Urothelium cell line (cell line): ENCODE measurements at places on chromosomes 1 and 21.

DNA sequence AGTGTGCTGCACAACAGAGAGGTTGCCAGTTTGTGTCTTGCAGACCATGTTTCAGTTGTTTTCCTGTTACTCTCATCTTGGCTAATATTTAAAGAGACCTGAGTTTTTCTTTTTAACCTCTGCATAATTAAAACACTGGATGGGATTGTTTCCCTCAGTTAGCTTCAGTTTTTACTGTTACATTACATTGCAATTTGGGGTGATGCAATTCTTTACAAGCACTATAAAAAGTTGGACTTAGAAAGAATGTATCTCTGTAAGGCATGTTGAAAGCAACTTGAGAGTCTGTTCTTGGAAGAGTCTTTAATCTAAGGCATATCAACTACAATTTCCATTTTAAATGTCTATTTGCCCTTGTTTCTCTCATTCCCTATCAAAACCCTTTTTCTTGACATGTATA is 99.1 kb downstream of the DNM3 start:
- DNase-seq = no peak

DNA sequence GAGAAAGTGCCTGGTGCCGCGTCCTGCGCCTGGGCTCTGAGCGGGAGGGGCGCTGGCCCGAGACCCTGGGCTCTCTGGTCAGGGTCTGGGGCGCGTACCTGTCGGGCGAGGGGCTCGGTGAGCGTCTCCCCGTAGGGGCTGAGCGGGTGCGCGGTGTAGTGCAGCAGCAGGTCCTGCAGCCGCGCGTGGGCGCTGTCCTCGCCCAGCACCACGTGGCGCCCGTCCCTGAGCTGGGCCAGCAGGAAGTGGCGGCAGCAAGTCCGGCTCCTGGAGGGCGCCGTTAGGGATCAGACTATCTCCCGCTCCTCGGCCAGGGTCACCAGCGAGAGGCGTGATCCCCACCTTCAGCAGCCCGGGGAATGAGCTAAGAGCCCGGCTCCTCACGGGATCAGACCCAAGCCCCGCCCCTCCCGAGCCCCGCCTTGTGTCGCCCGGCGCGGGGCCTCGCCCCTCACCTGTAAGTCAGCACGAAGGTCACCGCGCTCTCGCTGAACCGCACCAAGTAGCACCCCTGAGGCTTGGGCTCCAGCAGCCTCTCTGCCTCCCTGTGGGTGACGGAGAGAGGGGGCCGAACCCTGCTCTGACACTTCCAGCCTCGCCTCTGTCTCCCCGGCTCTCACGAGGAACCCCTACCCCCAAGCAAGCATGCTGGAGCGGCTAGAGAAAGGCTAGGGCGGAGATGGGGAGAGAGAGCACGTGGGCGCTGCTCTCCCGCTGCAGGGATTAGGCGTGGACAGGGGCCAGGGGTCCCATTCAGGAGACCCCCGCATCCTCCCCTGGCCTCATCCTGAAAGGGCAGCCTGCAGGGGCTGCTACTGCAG is 2.7 kb downstream of the SH2D2A start:
- DNase-seq = no peak

- DNase-seq = no peak
These were observed 4.8 kb downstream of the UBQLN4 start for GRCh38 chr1:156048663-156049258.

GRCh38 chr1:7346600-7347570 is 424.2 kb upstream of the VAMP3 start:
- DNase-seq = no peak

DNA sequence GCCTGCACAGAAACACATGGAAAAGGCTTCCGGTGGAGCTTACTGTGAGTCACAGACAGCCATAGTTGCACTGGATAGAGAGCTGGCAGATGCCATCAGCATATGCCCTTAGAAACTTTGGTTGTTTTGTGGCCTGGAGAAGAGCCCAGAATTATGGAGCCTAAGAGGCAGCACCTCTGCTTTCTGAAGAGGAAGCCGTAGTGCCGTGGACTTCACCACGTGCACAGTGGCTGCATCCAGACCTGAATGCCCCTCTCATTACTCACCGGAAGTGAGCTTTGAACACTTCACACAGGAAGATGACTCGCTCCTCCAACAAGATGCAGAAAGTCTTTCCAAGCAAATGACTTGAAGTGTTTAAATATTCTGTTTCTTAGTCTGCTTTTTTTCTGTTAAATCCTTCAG is 28.4 kb downstream of the JUN start:
- peak; percentile 91 for DNase-seq

DNA sequence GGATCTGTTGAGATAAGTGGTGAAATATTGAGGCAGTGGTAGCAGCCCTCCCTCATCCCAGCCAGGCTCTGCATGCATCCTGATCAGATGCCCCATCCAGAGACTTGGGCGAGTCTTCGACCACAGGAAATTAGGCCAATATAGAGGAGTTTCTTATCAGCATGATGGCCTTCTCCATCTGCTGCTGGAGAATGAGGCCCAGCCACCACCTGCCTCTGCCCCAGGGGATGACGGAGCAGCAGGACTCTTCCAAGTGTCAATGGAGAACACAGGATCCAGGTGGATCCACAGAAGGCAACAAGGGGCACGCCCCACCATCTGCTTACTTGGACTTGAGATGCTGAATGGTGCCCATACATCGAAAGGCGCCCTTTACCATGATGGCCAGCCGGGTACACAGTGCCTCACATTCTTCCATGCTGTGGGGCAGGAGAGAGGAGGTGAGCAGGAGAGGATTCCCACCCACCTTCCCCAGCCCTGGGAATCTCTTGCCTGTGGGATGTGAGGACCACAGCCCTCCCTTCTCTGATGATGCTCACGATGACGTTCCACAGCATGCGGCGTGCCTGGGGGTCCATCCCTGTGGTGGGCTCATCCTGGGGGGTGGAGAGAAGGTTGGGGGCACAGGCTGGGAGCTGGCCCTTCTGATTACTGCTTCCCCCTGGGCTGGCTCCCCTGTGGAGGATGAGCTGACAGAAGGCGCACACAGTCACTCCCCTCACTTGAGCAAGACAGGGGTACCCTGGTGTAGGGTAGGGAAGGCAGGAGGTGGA is 91.5 kb upstream of the GCLM start:
- DNase-seq = no peak

DNA sequence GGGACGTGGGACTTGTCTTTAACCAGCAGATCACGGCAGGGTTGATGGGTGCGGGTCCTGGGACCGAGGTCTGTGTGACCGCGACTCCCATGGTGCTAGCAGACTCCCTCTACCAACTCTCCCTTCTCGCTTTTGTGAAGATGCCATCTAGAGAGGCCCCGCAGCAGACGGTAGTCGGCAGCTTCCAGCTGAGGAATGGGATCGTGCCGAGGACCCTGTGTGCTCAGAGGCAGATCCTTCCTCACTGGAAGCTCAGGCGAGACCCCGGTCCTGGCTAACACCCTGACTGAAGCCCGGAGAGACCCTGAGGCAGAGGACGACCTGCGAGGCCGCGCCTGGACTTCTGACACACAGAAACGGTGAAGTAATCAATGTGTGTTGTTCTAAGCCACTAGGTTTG is 12.5 kb upstream of the SPATC1L start:
- no peak for DNase-seq

DNA sequence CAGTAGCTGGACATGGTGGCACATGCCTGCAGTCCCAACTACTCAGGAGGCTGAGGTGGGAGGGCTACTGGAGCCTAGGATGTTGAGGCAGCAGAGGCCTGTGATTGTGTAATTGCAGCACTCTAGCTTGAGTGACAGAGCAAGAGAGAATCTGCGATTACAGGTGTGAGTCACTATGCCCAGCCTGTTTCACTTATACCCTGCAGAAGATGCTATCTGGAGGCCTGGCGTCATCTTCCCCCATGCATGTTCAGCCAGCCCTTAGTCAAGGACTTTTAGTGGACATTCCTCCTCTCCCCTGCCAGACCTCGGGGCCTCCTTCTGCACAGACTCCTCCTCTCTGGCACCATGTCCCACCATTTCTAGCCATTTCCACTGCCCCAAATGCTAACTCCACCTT is 36.3 kb upstream of the RCC2 start:
- no peak for DNase-seq

- no peak for DNase-seq
These were observed 11.6 kb downstream of the STYXL2 start for GRCh38 chr1:167105271-167106118.
